ENCODE measurements at places on chromosomes 1 and 21.

GRCh38 chr1:202710070-202711045 is at the start of gene SYT2:
TSS of gene SYT2 (minus strand) at chr1:202710454. CDS start at chr1:202605772, 104,682 bp downstream.
- DNase-seq = no peak

DNA sequence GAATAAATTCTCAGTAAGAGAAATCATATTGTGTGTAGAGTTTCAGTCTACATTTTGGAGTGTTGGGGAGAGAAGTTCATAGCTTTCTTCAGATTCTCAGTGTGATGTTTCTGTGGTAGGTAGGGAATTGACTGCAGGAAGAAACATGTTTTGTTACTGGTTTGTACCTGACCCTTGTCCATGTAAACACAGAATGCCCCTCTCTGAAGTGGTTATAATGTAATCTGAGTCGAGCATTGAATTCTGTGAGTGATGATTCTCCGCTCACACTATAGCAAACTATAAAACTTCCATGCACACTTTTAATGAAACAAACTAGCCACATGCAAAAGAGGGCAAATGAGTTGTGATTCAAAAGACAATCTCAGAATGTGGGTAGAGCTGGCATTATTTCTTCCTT is 433.2 kb downstream of the USP25 start:
- DNase-seq = no peak

DNA sequence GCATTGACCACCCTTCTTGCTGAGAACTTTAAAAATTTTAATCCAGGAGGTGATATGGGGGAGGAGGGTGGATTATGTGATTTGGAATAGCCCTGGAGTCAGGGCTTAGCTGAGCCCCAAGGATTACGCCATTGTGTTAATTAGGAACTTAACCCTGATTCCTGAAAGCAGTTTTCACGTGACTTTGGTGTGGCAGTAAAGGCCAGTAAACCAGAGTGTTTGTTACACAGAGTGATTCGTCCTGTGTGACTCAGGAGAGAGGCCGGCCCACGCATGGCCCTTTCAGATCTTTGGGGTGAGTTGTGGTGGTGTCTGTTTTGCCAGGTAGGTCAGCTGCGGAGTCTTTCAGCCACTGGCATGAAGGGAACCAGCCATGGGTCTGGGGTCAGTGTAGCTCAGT is 107.6 kb downstream of the NOS1AP start:
- no peak for DNase-seq

GRCh38 chr1:170580636-170581440 is 48.9 kb downstream of the GORAB start:
- DNase-seq = no peak

DNA sequence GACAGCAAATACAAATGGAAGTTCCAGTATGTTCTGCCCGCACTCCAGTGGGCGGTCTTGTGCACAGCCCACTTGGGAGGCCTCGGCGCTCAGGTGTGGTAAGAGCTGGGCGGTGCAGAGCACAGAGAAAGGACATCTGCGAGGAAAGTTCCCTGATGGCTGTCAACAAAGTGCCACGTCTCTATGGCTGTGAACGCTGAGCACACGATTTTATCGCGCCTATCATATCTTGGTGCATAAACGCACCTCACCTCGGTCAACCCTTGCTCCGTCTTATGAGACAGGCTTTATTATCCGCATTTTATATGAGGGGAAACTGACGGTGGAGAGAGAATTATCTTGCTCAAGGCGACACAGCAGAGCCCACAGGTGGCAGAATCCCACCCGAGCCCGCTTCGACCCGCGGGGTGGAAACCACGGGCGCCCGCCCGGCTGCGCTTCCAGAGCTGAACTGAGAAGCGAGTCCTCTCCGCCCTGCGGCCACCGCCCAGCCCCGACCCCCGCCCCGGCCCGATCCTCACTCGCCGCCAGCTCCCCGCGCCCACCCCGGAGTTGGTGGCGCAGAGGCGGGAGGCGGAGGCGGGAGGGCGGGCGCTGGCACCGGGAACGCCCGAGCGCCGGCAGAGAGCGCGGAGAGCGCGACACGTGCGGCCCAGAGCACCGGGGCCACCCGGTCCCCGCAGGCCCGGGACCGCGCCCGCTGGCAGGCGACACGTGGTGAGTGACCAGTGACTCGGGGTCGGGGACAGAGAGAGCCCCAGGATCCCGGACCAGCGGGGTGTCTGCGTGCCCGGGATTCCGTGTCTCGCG is at the start of gene IL12RB2:
Gene IL12RB2, plus strand, starts transcription at position 623 of the 810 bp plus-strand sequence. CDS start 12,496 bp downstream, outside the sequence.
- no peak for DNase-seq

DNA sequence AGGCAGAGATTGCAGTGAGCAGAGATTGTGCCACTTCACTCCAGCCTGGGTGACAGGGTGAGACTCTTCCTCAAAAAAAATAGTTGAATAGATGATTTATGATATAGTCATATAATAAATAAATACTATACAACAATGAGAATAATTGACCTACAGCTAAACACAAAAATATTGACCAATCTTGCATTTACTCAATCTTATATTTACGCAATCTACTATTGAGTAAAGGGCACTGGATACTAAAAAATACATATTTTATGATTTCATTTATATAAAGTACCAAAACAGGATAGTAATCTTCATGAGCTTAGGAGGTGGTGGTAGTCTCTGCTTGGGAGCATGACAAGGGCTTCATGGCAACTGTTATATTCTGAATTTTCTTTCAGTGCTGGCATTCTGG is 19.1 kb upstream of the GBP3 start:
- DNase-seq = no peak

DNA sequence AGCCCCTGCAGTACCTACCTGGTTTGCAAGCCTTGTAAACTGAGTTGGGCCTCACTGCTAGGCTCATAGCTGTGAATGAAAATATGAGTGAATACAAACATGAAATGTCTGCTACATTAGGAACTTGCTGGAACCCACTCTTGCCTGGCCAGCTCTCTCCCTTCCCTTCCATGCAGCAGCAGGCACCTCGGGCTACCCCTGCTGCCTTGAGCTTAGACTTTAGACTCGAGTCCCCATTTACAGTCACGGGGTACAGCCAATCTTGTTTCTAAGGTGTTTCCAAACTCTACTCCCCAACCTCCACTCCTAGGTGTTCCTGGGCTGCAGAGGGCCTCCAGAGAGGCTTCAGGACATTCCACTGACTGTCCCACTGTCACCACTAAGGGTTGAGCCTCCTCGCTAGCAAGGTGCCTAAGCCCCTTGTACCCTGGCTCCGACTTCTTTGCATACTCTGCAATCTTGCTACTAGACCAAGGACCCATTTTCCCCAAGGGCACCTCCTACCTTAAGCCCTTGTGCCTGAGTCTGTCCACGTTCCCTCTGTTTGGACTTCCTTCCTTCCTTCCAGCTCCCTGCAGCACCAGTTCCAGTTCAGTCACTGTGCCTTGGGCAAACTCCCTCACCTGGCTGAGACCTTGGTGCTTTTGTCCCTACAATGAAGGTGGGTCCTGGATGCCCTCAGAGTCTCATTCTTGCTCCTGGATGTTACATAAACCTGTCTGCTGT is 36.9 kb downstream of the CDK18 start:
- no peak for DNase-seq

GRCh38 chr1:8590721-8591351 is 226.6 kb downstream of the RERE start:
- no peak for DNase-seq

- no peak for DNase-seq
Observed at GRCh38 chr1:21278860-21279845, 11.1 kb downstream of the ECE1 start.

DNA sequence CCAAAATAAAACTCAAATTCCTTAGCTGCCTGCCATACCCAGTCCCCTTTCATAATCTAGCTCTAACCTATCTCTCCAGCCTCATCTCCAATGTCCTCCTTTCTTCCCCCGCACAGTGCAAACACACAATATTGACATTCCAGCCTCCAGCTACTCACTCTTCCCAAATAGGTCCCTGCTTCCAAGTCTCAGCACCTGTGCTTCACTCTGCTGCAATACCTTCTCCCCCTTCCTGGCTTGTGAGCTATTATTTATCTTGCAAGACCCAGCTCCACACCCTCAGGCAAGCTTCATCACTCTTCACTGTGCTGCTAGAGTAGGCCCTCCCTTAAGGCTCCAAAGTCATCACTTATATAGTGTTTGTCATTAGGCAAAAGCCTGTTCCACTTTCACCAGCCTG is 9.7 kb downstream of the PLPP3 start:
- DNase-seq = no peak

DNA sequence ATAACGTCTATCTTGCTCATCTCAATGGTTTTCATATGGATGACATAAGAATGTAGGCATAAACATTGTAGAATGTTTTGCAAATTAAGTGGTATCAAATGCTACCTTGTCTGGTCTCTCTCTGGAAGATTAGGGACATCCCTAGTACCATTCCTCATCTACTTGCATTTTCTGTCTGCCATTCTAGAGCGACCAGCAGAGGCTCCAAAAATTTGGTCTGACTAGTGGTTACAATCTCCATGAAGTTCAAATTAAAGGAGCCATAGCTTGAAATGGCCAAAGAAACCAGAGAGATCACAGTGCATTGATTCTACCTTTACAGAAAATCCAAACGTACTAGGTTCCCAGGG is 1.1 kb downstream of the CD84 start:
- DNase-seq = no peak

DNA sequence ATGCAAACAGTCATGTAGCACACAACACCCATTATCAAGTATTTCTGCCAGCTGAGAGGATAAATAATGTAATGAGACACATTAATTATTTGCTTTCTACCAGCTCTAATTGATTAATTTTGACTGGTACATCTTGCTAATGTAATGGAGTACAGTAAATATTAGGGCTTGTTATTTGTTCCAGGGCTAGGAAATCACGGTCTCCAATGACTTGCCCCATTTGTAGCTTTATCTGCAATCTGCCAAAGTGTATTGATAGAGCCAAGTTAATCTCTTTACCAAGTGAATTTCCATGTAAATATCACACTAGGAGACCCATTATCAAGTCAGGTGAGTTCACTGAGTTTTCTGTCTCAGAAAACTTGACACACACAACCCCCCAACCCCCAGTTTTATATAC is 55.1 kb downstream of the RGS13 start:
- DNase-seq = no peak

GRCh38 chr1:147545133-147545532 is 3.8 kb downstream of the BCL9 start:
- DNase-seq = no peak

DNA sequence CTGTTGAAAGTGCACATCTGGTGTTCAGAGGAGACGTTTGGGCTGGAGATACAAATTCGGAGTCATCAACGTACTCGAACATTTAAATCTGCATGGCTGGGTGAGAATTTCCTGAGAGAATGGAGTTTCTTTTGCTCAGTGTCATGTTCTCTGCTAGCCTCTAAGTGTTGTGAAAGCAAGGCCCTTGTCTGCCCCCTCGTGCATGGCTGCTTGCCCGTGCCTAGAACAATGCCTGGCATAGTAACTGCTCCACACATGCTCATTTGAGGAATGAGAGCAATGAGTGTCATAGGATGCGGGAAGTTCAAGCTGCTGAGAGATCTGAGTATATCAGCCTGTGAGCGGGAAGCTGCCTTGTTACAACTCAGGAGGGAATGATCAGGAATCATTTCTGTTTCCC is 171.1 kb upstream of the CSF3R start:
- peak; percentile 10 for DNase-seq

GRCh38 chr1:115880981-115881672 is 40.2 kb upstream of the NHLH2 start:
- DNase-seq = no peak

GRCh38 chr1:81125672-81126071 is 675.1 kb upstream of the ADGRL2 start:
- DNase-seq = no peak

DNA sequence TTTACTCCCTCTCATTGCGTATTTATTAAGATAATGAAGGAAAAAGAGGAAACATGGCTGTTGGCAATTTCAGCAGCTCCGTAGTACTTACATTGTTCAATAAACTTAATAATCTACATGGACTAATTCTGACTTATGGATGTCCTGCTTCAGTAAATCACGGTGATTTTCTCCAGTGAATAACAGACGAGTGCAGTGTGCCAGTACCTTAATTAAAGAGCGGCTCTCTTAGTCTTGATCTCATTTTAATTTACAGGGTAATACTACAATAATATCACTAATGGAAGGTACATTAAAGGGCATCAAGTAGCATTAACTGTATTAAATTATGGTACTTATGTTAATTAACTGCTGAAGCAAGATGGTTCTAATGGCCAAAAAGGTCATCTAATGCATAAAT is 187.2 kb downstream of the NTNG1 start:
- no peak for DNase-seq

DNA sequence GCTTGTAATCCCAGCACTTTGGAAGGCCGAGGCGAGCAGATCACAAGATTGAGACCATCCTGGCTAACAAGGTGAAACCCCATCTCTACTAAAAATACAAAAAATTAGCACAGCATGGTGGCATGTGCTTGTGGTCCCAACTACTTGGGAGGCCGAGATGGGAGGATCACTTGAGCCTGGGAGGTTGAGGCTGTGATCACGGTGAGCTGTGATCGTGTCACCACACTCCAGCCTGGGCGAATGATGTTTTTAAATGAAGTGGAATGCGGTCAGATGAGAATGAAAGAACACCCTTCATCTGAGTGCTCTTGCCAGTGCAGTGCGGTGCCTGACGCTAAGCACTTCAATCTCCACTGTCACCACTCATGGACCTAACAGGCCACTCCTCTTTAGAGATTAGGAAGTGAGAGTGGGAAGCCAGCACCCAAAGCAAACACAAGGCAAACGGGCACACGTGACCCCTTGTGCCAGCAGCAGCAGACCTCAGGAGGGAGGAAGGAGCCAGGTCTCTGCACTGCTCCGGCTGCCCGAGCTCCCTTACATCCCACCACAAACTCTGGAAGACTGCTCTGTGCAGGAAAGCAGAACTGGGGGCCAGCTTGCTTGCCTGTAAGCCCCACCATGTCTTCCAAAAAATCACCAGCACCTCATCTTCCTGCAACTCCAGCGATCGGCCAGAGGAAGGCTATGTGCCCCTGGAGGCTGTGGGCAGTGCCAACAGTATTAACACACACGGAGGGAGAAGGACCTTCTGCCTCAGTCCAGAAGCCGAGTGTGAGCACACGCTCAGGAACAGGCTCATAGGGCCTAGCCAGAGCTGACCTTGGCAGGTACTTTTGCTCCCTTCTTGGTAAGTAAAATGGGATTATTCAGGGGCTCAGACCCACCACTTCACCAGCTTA is 9.7 kb downstream of the CTNNBIP1 start:
- DNase-seq = no peak

GRCh38 chr1:85330214-85330631 is 53.8 kb upstream of the BCL10 start:
- peak; percentile 86 for DNase-seq

- no peak for DNase-seq
Observed at GRCh38 chr1:85282424-85282823, 6.0 kb upstream of the BCL10 start.

- no peak for DNase-seq
Observed at GRCh38 chr21:17688912-17689874, 76.5 kb upstream of the BTG3 start.

DNA sequence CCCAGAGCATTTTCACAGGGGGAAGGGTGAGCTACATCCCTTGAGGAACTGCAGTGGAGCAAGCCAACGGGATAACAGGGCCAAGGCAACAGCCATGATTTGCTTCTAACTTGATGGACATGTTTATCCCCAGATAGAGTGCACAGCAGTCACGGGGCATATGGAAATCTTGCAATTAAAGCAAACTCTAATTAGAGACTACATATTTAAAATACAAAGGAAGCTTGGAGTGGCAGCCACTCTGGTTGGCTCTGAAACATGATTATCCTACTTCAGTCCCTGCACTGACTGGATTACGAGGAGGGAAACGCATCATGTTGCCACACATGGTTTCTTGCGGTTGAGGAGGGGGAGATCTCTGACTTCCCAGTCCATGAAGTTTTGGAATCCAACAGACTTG is 60.8 kb downstream of the BEND5 start:
- no peak for DNase-seq

- no peak for DNase-seq
Observed at GRCh38 chr1:235635938-235636662, 13.5 kb downstream of the GNG4 start.

GRCh38 chr21:29258626-29259338 is 39.9 kb upstream of the BACH1 start:
- DNase-seq = peak; percentile 84

Data from GM04503 (cell line).